T-helper 17 cell (primary cell): ENCODE measurements at places on chromosomes 13 and 19.

DNA sequence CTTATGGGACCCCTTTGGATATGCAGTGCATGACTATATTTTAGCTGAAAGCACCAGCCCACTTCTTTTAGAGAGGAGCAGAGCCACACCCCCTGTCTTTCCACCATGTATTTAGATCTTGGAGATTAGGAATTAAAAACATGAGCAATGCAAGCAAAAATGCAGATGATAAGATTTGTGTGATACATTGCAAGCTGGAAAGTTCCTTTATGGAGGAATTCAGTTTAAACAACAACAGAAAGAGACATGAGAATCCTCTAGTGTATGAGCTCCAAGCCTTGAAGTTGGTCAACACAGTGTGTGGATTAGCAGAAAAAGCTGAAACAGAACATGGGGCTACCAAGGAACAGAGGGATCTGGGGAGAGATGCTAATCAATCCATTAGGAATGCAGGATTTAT lies 529.8 kb upstream of the NBEA start:
- no peak for DNase-seq

DNA sequence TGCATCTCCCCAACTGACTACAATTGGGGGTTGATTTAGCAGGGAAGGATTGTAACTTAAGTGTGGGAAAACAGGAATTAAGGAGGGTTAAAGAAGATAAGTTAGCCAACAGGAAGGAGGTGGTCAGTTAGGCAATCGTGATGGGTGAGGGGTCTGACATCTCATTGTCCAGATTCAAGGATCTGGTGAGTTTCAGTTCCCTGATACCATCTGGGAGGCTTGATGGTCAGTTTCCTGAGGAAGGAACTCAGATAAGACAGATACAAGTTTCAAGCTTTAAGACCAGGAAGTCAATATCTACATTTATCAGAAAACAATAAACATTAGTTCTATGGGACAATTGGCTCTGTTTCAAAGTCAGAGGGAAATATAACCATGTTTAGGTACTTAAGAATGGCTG lies 601.8 kb downstream of the SLITRK6 start:
- DNase-seq, result no peak

- no peak for DNase-seq
Observed at GRCh38 chr13:86579662-86580061, 780.4 kb upstream of the SLITRK6 start.

DNA sequence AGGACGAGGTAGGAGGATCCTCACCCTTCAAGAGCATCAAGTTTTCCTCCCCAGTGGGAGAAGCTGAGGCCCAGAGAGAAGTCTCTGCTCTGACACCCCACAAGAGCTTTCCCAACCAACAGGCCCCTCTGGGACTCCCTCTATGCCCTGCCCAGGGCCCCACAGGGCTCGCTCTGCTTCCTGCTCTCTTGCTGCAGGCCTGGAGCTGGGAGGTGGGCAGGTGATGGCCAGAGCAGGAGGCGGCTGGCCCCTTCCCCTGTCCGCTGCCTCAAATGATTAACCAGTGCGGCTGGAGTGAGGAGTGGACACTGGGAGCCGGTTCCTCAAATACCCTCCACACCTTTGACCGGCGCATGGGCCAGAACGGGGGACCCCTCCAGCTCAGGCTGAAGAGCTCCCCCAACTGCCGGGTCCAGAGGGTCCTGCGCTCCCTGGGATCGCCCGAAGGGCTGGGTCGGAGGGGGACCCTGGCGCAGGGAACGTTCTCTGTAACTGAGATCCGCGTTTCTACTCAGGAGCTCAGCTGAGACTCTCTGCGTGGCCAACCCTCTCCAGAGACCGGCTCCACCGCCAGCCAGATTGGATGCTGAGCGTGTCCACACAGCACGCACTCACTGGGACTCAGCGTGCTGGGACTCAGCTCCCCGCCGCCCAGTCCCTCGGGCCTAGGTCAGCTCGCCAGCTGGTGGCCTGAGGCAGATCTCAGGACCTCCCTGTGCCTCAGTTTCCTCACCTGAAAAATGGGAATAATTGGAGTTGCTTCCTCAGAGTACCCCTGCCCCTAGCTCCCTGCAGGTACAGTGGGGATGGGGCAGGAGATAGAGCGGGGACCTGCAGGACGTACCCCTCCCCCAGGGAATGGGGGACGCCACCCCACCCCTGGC lies 6.7 kb upstream of the ONECUT3 start:
- DNase-seq, result no peak

DNA sequence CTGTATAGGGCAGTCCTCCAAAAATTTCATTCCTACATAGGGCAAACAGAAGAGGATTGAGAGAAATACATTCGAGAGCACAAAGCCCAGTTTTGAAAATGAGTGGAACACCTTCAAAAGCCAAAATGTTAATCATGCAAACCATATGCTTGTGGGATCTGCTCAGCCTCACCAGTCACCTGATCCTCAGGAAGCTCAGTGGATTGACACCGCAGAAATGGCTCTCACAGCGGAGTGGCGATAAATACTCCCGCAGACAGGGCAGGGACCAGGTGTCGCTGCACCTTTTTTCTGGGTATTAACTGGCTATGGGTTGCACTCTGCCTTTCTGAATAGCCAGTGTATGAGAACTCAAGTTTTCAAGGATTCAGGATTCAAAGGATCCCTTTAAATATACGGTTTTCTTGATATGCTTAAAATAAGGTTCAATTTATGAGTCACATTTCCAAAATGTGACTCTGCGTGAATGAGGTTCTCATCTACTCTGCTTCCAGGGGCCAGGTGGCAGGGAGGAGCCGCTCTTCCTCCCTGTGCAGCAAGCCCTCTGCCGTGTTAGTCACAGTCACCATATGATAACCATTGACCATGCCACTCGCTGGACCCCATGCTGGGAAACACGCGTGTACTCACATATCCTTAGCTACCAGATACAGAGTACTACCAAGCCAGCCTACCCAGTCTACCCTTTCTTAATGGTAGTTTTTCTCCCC lies 18.3 kb upstream of the DHRS12 start:
- peak; percentile 38 for DNase-seq

GRCh38 chr13:98523455-98524102 lies 53.3 kb downstream of the STK24 start:
- no peak for DNase-seq

- no peak for DNase-seq
Observed at GRCh38 chr13:81058916-81059290, 718.0 kb upstream of the SPRY2 start.

GRCh38 chr19:49056101-49056901 lies 1.2 kb downstream of the CGB7 start:
- peak; percentile 58 for DNase-seq

DNA sequence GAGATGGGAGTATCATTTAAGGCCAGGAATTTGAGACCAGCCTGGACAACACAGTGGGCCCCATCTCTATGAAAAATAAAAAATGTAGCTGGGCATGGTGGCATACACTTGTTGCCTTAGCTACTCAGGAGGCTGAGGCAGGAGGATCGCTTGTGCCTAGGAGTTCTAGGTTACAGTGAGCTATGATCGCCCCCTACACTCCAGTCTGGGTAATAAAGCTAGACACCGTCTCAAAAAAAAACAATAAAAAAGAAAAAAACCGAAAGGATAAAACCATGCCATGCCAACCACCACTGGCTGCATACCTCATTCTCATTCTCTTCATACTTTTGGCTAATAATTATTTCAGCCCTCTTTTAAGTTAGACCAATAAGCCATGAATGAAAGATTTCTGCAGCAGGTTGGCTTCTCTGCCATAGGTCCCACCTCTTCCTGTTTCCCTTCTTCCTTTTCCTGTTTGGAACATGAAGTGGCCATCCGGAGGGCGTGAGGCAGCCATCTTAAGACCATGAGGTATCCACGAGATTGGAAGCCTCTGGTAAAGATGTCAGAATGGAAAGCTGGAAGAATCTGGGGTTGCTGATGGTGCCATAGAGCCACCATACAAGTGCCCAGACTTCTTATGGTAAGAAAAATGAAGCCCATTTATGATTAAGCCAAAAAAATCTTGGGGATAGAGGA lies 171.3 kb downstream of the CACNA1A start:
- no peak for DNase-seq

GRCh38 chr13:37621811-37622361 lies 23.3 kb upstream of the POSTN start:
- no peak for DNase-seq

- no peak for DNase-seq
Observed at GRCh38 chr19:4748589-4748988, 24.9 kb upstream of the DPP9 start.

DNA sequence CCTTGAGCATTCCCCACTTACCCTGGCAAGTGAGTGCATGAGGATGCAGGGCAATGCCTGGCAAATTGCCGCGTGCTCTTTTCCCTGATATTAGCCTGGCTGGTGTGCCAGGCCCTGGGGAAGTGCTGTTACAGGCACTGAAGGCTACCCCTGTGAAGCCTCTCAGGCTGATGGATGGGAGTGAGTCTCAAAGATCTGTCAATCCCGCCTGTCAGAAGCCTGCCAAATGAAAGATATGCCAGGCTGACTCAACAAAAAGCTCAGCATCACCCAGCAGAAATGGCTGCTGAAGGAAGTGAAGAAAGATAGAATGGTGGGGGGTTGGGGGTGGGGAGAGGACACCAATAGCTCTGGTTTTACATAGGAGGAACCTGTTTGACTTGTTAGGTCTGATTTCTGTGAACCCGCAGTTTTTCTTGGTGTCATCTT lies 112.1 kb downstream of the LACC1 start:
- no peak for DNase-seq

DNA sequence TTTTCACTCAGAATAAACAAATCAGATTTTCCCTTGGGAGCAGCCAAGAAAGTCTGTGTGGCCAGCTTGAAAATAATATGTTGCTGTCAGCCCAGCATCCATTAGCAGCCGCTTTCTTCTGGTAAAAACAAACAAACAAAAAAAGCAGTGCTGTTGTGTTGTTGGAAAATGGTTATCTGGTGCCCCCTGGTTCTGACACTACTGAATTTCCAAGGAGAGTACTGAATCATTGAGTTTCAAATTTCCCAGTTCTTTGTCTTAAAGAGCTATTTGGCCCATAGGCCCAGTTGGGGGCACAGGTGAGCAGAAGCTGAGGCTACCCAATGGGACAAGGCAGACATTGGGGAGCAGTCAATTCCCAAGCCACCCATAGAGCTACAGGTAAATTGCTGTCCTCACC lies 995.9 kb downstream of the UQCRFS1 start:
- no peak for DNase-seq

DNA sequence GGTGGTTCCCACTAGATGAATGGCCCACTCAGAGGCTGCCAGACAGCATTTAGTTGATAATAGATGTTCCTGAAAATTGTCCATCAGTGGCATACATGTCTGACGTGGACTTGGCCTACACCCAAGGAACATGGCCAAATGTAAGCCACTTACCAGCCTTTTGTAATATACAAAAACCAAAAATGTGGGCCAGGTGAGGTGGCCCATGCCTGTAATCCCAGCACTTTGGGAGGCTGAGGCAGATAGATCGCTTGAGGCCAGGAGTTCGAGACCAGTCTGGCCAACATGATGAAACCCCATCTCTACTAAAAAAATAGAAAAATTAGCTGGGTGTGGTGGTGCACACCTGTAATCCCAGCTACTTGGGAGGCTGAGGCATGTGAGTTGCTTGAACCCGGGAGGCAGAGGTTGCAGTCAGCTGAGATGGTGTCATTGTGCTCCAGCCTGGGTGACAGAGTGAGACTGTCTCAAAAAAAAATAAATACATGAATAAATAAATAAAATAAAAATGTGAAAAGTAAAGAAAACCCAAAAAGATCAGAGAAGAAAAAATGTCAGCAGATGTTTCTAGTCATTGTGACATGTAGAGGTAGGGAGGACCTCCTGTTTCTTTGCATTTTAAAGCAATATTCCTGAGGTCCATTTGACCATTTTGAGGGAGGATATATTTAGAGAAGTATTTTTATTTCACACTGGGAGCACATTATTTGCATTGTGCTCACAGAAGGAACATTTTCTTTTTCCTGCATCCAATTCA lies 7.1 kb upstream of the WTIP start:
- no peak for DNase-seq

DNA sequence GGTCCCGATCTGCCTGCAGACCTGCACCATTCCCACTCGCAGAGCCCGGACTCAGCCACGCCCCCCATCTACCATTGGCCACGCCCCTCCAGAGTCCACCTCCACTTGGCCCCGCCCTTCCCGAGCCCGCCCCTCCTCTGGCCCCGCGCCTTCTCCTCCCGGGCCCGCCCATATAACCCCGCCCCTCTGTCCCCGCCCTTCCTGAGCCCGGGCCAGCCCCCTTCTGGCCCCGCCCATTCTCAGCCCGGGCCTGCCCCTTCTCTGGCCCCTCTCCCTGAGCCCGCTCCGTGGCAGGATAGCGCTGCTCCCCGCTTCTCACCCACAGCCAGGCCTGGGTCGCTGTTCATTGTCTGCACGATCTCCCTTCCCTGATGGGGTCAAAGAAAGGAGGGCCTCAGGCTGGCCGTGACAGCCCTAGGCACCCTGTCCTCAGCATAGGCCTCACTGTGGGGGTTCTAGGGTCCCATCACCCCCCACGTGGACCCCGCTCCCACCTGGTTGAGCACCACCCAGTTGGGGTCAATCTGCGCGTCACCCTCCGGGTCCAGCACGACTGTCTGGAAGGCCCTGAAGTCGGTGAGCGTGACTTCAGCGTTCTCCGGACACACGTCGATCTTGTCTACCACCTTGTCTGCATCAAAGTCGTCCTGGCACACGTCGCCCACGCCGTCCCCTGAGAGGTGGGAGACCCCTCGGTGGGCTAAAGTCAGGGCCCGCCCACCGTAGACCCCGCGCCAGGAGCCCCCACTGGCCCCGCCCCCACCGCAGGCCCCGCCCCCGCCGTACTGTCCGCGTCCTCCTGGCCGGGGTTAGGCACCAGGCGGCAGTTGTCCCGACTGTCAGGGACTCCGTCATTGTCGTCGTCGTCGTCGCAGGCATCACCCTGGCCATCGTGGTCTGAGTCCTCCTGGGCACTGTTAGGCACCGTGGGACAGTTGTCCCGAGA lies 5.7 kb downstream of the COMP start:
- DNase-seq, result peak; percentile 63

DNA sequence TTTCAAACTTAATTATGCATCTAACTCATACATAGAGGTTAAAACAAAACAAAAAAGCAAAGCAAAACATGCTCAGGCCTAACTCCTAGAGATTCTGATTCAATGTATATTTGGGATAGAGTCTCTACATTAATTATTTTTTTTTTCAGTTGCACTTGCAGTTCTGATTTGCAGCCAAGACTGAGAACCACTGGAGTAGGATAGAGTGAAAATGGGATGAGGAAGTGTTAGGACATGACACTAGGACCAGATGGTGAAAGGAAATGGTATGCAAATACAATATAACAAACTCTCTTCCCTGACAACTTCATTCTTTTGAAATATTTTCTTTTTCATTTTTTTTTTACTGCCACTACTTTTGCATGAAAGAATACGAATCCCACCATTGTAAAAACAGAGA lies 1.8 kb downstream of the CCDC122 start:
- DNase-seq, result no peak

DNA sequence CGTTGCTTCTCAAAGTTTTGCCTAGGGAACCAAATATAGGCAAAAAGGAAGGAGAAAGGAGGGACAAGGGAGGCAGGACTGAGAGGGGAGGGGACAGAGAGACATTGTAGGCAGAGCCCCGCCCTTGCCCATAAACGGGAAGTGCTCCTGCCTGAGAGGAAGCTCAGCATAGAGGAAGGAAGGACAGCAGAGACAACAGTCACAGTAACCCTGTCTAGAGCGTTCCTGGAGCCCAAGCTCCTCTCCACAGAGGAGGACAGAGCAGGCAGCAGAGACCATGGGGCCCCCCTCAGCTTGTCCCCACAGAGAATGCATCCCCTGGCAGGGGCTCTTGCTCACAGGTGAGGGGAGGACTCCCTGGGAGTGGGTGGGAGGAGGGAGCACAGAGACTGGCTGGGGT lies at the start of gene CEACAM21:
CEACAM21 (plus strand) TSS at position 169 of the 400 bp plus-strand sequence; CDS start at position 278, 109 bp downstream.
- DNase-seq, result no peak
